ENCODE measurements at places on chromosomes 7 and 10.

DNA sequence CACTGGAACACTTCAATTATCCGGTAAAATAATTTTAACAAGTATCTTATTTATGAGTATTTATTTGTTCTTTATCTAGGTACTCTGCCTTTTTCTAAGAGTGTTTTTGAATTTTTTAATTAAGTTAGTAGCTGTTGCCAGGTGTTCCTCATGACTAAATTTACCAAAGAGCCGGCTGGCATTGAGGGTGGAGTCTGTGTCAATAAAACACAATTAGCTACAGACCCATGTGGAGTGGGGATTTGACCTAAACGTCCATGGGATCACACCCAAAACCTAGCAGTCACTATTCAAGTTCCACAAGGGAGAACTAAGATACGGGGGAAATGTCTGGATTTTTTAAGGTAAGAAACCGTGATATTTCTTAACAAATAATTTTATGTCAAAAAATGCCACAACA lies 9.8 kb downstream of the SLC16A12 start:
- no peak for DNase-seq

DNA sequence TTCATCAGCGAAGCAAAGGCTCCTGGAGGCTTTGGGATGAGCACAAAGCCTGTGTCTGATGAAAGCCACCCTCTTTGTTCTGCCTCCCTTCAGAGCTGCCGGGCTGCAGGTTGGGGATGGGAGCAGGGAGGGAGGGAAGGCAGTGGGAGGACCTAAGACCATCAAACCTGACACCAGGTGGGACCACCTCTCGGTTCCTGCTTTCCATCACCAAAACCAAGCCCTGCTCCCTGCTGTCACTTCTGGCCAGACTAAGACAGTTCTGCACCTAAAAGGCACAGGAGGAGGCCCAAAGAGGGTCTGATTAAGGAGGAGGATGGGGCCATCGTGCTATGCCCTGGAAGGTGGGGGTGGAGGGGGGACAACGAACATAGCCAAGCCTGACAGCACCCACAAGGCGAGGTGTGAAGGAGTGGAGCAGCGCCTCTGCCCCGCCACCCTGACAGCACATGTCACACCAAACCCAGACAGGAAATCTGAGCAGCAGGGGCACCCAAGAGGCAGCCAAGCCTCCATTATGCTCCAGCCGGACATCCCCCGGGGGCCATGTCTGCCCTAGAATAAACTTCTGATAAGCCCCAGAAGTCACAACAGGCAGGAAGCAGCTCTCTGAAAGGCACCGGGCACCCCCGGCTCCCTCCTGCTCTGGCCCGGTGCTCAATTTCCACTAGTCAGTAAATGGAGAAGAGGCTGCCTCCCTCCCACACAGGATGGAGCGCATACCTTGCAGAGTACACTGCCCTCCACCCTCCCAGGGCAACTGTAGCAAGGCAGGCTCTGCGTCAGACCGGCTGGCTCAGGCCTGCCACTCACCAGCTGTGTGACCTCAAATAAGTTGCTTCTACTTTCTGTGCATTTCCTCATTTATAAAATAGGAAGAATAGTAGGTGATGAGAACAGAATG lies 48.9 kb downstream of the DLG5 start:
- no peak for DNase-seq

- DNase-seq, result no peak
Observed at GRCh38 chr10:29471544-29471859, 163.3 kb downstream of the SVIL start.

- no peak for DNase-seq
Observed at GRCh38 chr10:52818019-52818418, 45.4 kb upstream of the MBL2 start.

GRCh38 chr7:90597563-90598253 lies 1.6 kb downstream of the CDK14 start:
- DNase-seq, result no peak

GRCh38 chr10:29946953-29947700 lies 112.3 kb downstream of the JCAD start:
- no peak for DNase-seq

- DNase-seq, result no peak
Observed at GRCh38 chr7:88866265-88866863, 70.8 kb upstream of the TEX47 start.

- DNase-seq, result no peak
Observed at GRCh38 chr10:51031950-51032349, 42.3 kb upstream of the PRKG1 start.

DNA sequence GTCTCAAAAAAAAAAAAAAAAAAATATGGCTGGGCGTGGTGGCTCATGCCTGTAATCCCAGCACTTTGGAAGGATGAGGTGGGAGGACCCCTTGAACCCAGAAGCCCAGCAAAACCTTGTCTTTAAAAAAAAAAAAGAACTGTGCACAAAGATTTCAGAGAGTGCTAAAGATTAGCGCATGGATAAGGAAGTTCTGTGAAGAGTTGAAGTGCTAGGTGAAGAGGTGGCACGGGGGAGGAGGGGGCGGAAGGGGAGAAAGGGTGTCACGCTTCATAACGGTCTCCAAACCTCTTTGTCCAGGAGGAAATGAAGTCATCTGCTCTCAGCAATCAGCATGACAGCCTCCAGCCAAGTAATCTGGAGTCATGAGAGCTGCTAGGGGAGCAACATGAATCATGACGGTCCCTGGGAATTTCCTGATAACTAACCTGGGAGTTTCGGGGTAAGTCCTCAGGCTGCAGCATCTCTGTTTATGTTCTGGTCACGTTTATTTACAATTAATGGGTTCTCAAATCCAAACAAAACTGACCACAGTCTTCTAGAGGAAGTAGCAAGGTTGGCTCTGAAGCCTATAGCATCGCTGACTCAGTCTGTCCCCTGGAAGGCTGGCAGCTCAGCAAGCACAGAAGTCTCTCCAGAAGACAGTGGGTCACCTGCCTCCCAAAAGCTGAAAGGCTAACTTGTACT lies 1.9 kb upstream of the PLAU start:
- DNase-seq, result no peak

- DNase-seq, result no peak
Observed at GRCh38 chr7:106088014-106088413, 24.1 kb downstream of the SYPL1 start.

DNA sequence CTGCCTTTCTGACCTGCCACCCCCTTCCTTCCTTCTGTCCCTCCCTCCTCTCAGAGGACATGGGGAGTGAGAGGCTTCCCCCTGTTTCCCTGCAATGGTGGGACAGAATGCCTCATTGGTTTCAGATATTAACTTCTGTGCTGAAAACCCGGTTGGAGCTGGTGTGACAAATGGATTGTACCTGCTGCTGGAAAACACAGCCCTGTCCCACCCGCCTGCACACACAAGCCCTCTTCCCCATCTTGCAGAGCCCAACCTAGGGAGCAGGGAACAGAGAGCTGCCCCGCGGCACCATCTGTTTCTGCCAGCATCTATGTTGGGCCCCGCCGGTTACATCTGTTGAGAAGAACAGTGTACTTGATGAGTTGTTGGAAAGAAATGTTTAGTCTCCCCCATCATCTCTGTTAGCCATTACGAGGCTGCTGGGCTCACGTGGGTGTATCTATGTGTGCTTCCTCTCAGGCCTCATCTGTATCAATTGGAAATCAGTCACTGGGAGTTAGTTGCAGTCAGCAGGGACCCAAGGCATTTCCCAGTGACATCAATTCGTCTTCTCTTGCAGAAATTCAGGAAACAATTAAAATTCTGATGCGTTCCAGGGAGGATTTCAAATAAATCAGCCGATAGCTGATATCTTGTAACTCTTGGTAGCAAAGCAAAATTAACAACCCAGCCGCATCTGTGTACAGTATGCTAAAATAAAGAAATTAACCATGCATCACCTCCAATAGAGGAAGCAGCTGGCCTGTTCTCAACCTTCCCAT lies 725.6 kb upstream of the GALNT17 start:
- DNase-seq, result no peak

DNA sequence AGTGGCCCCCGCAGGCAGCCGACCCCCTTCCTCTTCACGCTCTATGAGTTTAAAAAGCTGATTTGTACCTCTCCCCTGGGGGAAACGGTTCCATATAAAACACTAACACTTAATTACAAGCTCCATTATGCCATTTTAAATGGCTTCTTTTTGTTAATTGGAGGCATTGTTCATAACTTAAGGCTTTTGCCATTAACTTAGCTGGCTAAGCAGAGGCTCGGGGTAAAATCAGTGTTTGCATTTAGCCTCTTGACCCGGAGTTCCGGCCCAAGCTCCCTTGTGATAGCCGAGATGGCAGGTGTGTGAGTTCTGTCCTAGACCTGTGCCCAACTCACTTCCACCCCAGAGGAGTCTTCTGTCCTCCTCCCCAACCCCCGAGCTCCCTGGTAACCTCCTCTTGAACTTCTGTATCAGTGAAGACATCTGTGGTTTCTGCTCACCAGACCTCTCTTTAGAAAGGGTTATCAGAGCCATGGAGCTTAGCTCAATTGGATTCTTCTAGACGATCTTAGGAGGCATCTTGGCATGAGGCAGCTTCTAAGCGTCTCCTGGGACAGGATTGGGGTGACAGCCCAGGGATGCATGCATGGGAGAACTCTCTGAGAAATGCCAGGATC lies 34.2 kb upstream of the SH2B2 start:
- no peak for DNase-seq

- no peak for DNase-seq
Observed at GRCh38 chr7:157278167-157278790, 58.5 kb upstream of the DNAJB6 start.

- no peak for DNase-seq
Observed at GRCh38 chr10:11595395-11595692, 16.1 kb downstream of the USP6NL start.

Measured in NCI-H187 treated with DMSO at 0.1 percent for 48 hours (cell line).